ENCODE measurements at places on chromosomes 7 and 10.
A peak's percentile ranks its signal among the peaks of the same experiment; 100 is the strongest.

- DNase-seq = no peak
These were observed 95.0 kb upstream of the AGBL3 start for GRCh38 chr7:134891262-134891695.

DNA sequence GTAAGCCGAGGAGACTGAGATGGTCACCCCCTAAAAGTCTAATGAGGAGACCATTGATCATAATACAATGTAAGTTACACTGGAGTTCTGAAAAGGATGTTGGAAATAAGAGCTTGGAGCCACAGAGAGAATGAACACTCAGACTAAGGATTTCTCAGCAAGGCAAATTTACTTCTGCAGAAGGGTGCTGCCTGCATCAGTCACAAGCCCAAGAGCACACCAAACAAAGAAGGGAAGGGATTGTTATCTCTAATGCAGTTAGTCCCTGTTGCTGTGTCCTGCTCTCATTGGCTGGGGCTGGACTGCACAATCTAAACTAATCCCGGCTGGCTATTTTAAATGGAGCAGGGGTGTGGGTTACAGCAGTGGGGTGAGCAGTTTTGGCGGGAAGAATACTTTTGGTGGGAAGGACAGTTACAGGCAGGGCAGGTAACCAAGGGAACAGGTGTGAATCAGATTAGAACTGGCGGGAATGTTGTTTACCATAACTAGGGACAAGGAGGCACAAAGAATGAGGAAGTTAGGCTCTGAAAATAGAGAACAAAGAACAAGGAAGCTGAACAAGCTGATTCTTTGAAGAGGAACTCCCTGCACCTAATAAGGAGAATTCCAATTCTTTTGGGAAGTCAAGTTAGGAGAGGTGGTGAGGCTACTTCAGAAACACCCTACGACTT lies 30.3 kb upstream of the TRIM24 start:
- no peak for DNase-seq

GRCh38 chr10:118036281-118036875 lies 10.4 kb downstream of the RAB11FIP2 start:
- DNase-seq = no peak

- no peak for DNase-seq
These were observed 157.2 kb downstream of the SH2D4B start for GRCh38 chr10:80694930-80695329.

GRCh38 chr10:76113952-76114351 lies 682.5 kb downstream of the LRMDA start:
- DNase-seq = no peak

DNA sequence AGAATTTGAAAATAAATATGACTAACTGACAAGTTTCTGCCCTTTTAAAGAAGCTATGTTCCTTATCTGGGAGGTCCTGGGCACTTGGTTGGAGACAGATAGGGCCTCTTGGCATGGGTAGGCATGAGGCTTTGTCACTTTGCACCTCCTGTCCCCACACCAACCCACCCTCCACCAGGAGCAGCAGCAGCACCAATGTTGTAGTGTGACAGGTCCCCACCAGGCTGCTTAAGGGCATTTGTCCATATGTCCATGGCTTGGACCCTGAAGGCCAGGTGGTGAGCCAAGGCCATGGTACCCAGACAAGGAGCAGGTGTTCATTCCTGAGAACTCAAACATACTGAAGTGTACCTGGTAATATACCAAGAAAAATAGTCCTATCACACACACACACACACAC lies 629.1 kb downstream of the ACTR3B start:
- DNase-seq = no peak

DNA sequence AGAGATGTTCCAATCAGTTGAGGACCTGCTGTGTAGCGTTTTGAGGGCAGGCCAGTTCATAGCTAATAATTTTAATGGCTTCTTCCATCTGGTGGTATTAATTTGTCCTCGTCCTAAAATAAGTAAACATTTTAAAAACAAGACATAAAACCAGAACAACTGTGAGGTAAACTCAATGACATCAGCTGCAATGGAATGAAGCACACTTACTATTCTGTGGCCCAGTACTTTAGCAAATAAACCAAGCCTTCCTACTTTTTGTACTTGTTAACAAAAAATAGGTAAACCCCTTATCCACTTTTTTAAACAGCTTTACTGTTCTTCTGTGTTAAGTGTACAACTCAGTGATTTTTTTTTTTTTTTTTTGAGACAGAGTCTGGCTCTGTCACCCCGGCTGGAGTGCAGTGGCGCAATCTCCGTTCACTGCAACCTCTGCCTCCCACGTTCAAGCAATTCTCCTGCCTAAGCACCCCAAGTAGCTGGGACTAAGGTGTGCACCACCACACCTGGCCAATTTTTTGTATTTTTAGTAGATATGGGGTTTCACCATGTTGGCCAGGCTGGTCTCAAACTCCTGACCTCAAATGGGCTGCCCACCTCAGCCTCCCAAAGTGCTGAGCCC lies 28.9 kb upstream of the FZD1 start:
- no peak for DNase-seq

DNA sequence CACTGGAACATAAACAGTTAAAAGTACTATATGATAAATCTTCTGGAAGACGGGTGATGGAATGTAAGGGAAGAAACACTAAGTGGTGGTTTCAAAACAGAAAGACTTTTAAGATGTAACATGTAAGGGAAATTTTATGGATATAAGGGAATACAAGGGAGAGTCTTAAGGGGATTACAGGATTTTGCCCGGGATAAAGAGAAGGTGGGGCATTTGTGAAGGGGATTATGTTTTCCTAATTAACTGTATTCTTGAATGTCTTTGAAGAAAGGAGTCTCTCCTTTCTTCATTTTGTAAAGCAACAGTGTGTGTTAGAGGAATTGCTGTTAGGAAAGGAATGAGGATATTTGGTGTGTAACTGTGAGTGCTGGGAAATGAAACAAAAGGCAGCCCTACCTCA lies 745.2 kb downstream of the AUTS2 start:
- DNase-seq = no peak

GRCh38 chr7:127844707-127845331 lies 186.4 kb downstream of the LRRC4 start:
- DNase-seq = no peak

GRCh38 chr7:34385384-34385783 lies 272.6 kb upstream of the NPSR1 start:
- no peak for DNase-seq

DNA sequence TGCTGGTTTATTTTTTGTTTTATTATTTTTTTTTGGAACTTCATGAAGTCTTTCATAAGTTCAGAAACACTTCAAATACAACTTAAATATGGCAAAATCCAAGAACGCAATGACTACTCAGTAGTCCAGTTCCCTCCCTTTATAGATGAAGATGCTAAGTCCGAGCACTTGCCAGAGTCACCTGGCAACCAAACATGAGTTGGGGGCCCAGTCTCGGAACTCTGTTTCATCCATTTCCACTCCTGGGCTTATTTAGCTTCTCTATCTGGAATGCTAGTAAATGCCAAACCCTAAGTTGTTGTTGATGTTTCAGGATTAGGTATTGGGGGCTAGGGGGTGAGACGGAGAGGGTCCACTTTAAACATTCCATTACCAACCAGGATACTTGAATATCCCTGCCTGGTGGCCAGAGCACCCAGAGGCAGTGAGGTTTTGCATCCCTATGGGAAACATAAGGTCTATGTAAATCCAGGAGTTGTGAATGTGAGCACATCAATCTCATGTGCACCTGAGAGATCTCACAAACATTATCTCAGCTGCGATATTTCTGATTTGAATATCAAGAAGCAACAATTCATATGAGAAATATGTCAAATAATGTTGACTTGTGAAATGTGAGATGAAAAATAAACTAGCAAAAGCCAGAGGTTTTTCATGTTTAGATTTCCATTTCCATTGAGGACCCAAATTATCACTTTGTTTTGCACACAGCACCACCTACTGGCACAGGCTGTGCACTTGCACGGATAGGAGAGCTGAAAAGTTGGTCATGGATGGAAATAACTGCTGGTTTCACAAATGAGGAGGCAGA lies 129.3 kb downstream of the PKD1L1 start:
- peak; percentile 66 for DNase-seq

GRCh38 chr7:129703751-129704150 lies 92.2 kb downstream of the NRF1 start:
- no peak for DNase-seq

DNA sequence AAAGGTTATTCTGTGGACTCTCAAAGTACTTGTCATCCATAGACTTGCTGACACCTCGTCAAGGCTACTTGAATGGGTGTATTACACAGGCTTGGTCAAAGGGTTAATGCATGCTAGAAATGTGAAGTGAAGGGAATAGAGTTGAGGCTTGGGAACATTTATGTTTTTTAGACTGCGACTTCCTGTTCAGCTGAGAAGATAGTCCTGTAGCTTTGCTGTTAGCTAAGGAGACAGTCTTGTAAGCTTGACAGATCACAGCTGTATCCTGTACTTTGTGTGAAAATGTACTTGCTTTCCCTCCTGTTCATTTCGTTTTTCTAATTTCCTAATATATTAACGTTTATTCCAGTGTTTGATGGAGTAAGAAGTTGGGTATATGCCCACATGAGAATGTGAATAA lies 52.1 kb downstream of the ADD3 start:
- no peak for DNase-seq

GRCh38 chr7:31934551-31934950 lies 135.7 kb downstream of the PDE1C start:
- no peak for DNase-seq

GRCh38 chr10:16314259-16314658 lies 122.6 kb upstream of the PTER start:
- no peak for DNase-seq

DNA sequence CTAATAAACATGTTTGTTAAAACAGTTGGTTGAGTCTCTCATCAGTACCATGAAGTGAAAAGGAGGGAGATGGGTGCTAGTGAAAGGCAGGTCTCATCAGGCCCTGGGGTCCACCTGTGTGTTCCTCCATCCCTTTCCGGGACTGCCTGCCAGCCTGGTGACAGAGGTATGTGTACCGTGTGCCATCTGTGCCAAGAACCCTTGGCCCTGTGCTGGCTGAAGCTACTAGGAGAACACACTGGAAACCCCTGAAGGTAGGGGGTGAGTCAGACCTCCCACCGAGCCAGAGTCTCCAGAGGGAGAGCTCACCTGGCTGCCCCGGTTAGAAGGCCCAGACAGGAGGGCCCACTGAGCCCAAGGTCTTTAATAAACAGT lies 2.3 kb downstream of the DDIT4 start:
- no peak for DNase-seq

GRCh38 chr7:112052498-112052897 lies 153.7 kb downstream of the DOCK4 start:
- DNase-seq = no peak

DNA sequence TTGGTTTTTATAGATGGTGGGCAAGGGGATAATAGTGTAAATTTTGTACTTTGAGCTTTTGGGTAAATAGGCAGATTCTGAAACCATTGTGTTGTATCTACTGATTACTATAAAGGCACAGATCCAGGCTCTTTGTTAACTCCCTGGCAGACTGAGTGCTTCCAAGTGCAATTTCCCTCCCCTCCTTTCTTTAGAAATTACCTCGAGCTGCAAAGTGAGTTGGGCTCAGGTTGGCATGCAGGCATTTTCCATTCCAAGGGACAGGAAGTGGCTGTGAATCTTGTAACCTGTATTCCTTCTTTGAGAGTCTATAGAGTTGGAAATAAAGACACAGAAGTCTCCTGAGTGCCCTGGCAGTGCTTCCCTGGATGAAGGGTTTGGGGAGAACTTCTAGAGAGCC lies 494.2 kb upstream of the GALNT17 start:
- DNase-seq = no peak

DNA sequence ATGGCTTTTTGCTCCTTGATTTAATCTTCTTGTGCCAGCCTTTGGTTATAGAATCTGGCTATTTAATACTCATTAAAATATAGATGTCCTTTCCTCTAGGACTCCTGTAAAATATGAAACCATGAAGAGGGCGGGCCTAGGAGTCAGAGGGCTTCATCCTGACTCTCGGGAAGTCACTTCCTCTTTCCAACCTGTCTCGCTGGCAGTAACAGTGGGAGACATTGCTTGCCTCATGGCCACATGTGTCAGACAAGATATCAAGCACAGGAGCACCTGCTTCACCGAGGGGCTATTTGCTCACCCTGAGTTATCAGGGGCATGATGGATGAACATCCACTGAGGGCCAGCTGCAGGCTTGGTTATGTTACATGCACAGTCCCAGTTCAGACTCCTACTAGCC lies 31.0 kb downstream of the SLIT1 start:
- no peak for DNase-seq

GRCh38 chr10:62082729-62083411 lies 181.4 kb downstream of the ARID5B start:
- no peak for DNase-seq

DNA sequence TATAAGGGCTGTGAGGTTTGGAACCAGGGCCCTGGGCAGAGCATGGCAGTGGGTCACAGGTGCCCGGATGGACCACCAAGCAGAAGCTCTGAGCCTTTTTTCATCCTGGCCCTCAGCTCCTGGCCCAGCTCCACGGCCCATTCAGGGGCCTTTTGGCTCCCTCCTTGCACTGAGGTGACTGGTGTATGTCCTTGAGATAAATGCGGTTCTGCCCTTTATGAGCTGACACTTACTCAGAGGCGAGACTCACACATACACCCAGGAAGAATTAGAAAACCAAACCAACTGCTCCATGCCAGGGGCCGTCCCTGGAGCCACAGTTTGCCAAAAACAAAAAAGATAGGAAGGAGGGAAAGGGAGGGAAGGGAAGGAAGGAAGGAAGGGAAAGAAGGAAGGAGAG lies 49.7 kb downstream of the CUZD1 start:
- no peak for DNase-seq

DNA sequence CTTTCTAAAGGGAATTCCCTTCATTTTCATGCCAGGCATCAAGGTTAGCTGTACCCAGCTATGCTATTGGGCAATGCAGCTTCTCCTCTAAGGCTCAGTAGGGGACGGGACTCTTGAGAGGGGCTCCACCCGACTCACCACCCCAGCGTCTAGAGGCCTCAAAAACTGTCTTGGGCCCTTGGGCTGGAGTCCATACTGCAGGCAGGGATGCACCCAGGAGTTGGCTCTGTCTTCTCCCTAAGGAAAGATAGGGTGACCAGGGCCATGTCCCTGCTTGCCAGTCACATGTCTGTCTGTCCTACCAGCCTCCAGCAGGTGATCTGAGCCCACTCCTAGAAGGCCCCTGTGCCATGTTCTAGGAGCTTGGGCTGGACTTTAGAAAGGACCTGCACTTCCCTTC lies 1.2 kb downstream of the OPN4 start:
- no peak for DNase-seq

- no peak for DNase-seq
These were observed 21.8 kb downstream of the SLC13A4 start for GRCh38 chr7:135706038-135706742.

- DNase-seq = no peak
These were observed 40.2 kb downstream of the C10orf105 start for GRCh38 chr10:71679425-71679824.

DNA sequence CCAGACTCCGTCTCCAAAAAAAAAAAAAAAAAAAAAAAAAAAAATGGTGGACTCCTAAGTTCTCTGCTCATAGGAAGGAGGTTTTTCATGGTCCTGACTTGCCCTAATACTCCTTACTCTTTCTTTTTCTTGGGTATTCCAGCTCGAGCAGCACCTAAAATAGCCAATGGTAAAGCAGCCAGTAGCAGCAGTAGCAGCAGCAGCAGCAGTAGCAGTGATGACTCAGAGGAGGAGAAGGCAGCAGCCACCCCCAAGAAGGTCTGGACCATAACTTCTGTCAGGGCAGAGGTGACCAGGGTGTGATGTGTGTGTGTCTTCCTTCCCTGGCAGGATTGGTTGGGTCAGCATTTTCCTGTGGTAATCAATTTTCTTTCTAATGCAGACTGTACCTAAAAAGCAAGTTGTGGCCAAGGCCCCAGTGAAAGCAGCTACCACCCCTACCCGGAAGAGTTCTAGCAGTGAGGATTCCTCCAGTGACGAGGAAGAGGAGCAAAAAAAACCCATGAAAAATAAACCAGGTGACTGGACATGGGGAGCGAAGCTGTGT lies 6.9 kb downstream of the NOLC1 start:
- DNase-seq = no peak

- DNase-seq = no peak
These were observed 77.9 kb upstream of the PLXNA4 start for GRCh38 chr7:132654150-132654549.

Data from activated CD8-positive, alpha-beta memory T cell treated with anti-CD3 and anti-CD28 coated beads for 24 hours (primary cell).